Astrocyte (in vitro differentiated cells and primary cell): ENCODE measurements at places on chromosomes 12 and 14. TPM values are rescaled to one million over a fixed set of nuclear protein-coding genes. Genes with fewer than 3 reads are reported as not detected.

DNA sequence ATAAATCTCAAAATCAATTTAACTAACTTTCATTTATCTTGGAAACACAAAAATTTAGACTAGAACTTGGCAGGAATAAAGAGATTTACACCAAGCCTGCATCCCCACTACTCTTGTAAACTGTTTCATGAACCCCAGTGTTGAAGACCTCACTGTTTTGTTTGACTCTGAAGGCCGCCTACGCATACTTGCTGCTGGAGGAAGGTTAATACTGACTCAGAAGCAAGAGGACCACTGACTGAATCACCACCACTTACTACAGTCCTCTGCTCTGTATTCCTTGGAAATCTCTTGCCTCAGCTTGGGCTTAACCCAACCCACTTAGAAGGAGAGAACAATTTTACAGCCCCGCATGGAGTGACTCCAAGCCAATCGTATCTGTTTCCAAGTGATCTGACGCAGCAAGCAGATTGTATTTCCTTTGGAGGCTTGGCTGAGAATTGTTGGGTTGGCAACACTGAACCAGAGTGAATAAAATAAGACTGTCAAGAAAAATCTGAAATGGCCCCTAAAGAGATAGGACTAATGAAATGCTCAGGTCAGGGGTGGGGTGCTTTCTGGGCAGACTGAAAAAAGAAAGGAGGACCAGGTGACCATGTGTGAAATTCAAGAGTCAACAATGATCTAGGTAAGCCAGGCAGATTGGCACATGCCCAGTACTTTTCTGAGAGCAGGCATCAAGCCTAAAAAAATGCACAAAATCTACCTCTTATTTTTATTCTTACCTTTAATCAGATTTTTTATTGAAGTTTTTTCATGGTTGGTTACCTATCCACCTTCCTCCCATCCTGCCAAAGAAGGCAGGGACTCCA is 248.6 kb downstream of the ZFP36L1 start:
- peak overlapping the region; percentile 32 for H3K4me3 ChIP-seq
- peaks cover 43% of the 10 kb centered on the region for H3K4me1 ChIP-seq
- no peaks in the 10 kb centered on the region for H3K27me3 ChIP-seq

DNA sequence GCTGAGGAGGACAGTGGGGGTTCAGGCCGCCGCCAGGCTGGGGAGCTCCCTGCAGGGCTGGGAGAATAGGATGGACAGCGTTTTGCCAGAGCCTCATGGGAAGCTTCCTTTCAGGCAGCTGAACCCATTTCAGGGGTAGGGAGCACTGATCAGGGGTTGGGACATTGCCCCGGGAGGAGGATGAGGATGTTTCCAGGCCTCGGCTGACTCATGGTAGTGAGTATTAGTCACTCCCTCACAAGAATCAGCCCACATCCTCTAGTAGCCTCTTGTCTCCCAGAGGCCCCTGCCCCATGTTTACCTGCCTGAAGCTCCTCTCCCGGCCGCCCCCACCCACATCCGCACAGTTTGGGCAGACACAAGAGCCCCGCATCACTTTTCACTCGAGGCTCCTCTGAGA is 89.8 kb downstream of the ZFP36L1 start:
- DNase-seq, result peak; percentile 78
- no peak overlapping the region for H3K4me3 ChIP-seq

GRCh38 chr14:55707365-55707804 is 127.4 kb downstream of the KTN1 start:
- DNase-seq, result peak; percentile 50
- H3K4me1 ChIP-seq, result no peaks in the 10 kb centered on the region
- H3K27ac ChIP-seq, result no peak overlapping the region
- no peaks in the 10 kb centered on the region for H3K27me3 ChIP-seq

FAM90A1 gene
- not detected in 2 replicates for total RNA-seq

TBX3 gene
- 1.1 and 2.0 TPM in 2 replicates for total RNA-seq
